Substantia nigra (tissue), 51 donors: ENCODE measurements at places on chromosomes 12 and 14.

- no peak for DNase-seq
These were observed 515.9 kb upstream of the TBX3 start for GRCh38 chr12:115199831-115200230.

DNA sequence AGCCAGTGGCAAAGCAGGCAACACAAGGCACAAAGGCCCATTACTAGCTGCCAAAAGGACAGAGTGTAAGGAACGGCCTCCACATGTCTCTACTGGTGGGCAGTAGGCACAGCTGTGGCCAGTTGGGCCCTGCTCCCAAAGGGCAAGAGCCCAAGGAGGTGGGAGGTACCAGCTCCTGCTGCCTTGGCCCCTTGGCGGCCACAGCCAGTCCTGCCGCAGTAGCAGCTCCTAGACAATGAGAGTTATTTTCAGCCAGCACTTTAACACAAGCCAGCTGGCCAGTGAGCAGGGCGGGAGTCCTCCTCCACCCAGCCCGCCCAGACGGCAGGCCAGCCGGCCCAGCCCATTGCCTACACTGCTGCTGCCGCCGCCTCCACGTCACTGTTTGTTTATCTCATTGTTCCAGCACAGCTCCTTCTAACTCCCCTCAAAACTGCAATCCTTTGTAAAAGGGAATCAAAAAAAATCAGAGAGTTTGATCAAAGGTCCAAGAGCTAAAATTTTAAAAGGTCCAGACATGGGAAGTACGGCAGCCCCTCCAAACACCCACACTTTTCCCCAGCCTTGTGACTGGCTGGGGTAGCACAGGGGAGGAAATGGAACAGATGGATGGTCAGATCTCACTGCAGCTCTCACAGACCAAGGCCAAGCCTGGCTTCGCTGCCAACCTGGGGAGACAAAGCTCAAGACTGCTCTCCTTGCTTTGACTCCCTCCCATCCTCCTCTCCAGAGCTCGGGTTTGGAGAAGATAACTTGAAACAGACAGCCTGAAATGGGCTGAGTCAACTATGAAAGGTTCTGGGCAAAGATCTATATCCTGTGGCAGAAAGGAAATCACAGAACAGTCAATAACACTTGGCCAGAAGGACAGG lies 33.5 kb downstream of the FMNL3 start:
- DNase-seq, result peak; percentile 96

GRCh38 chr14:75626396-75626795 lies 34.3 kb downstream of the ERG28 start:
- DNase-seq, result no peak

DNA sequence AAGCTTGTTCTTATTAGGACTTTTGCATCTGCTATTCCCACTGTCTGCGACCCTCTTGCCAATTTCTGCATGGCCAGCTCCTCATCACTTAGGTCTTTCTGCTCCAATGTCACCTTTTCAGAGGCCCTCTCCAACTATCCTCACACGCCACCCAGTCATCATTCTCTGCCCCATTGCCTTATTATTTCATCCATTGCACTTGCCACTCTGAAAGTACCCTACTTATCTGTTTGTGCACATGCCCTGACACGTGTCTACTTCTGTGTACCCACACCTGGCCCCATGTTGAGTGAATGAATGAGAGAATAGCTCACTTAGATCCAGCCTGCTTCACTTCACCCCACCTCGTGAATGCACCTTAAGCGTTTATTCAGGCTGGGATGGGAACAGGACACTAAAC lies 218.7 kb upstream of the TBX3 start:
- DNase-seq, result no peak

GRCh38 chr14:103688906-103689902 lies 26.0 kb downstream of the XRCC3 start:
- peak; percentile 44 for DNase-seq

DNA sequence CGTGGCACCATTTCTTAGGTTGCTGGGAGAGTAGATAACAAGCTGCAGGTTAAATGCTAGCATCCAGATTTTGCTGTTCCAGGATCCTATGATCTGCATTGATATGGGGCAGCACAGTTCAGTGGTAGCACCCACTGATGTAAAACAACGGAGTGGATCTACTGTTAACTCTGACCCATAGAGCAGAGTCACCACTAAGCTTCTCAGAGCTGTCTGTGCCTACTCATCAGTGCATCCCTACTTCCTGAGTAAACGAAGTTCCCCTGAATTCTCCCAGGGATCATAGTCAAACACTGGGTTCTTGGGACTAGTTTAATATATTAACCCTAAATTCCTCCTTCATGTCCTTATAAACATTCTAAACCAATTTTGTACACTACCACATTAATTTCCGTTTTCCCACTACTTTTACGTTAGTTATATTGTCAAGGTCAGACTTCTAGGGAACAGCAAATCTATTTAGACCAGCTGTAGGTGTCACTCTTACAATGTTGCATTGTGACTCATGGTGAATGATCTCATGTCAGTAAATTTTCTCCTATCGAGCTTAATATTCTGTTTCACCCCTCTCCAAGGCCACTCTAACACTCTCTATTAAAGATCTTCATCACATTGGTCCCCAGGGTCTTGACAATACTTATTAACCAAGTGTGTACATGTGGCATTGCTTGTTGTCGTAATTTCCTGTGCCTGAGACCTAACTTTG lies 10.3 kb downstream of the RERGL start:
- no peak for DNase-seq

DNA sequence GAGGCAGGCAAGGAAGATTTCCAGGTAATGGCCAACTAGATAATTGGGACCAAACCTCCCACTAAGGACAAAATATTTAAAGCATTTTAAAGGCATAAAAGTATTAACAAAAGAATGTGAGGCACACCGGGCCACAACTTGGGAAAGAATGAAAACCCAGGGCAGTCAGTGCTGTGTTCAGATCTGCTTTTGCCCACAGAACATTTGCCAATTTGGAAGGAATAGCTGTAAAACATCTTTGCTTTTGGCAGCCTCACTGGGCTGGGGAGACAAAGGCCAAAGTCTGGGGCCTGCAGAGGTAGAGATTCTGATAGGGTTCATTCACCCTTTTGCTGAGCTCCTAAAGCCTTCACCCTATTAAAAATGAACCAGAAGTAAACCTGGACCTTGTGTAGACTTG lies 82.3 kb downstream of the SYNE3 start:
- DNase-seq, result no peak

DNA sequence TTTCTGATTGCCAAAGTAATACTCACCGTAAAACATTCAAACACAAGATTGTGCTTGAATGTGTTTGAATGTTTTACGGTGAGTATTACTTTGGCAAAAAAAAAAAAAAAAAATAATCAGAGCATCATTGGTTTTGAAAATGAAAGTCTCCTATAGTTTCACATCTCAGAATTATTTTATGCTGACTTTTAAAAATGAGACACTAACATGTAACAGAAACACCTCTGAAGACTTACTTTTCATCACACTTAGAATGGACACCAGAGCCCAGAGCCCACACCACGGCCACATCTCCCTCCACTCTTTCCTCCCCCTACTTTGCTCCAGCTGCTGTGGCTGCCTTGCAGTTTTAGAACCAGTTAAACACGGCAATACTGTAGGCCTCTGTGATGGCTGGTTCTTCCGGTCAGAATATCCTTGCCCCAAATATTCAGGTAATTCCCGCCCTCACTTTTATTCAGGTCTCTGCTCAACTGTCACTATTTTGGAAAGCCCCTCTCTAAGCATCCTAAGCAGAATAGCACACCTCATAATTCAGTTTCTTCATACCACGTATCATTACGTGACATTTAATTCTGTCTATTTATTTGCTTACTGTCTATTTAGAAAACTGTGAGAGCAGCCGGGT lies 138.9 kb upstream of the MAX start:
- no peak for DNase-seq

GRCh38 chr12:114697243-114697716 lies 13.3 kb upstream of the TBX3 start:
- no peak for DNase-seq

GRCh38 chr12:90124914-90125313 lies 416.3 kb upstream of the ATP2B1 start:
- no peak for DNase-seq

DNA sequence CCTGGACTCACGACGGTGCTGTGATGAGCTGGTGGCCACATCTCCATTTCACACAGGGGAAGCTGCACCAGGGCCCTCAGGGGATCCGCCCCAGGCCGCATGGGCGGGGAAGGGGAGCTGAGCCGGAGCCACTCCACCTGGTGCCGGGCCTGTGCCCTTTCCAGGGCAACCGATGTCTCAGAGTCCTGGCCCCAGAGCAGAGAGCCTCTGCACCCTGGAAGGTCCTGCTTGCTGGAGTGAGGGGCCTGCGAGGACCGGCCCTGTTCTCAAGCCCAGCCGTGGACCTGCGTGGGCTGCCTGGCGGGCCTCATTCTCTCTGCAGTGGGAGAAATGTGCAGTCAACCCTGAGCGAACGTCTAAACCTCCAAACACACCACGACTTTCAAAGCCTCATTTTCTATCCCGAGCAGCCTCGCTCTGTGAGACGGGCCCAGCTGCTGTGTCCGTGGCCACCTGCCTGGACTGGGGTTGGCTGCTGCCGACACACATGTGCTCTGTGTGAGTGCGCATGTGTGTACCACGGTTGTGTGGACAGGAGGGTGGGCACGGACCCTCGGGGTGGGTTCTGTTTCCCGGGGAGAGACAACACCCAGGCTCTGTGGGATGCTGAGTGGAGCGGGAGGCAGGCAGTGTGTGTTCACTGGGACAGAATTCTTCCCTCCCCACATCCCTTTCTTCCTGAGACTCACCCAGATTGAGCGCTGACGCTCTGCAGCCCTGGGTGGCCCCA lies 163.5 kb downstream of the KIF26A start:
- DNase-seq, result no peak

DNA sequence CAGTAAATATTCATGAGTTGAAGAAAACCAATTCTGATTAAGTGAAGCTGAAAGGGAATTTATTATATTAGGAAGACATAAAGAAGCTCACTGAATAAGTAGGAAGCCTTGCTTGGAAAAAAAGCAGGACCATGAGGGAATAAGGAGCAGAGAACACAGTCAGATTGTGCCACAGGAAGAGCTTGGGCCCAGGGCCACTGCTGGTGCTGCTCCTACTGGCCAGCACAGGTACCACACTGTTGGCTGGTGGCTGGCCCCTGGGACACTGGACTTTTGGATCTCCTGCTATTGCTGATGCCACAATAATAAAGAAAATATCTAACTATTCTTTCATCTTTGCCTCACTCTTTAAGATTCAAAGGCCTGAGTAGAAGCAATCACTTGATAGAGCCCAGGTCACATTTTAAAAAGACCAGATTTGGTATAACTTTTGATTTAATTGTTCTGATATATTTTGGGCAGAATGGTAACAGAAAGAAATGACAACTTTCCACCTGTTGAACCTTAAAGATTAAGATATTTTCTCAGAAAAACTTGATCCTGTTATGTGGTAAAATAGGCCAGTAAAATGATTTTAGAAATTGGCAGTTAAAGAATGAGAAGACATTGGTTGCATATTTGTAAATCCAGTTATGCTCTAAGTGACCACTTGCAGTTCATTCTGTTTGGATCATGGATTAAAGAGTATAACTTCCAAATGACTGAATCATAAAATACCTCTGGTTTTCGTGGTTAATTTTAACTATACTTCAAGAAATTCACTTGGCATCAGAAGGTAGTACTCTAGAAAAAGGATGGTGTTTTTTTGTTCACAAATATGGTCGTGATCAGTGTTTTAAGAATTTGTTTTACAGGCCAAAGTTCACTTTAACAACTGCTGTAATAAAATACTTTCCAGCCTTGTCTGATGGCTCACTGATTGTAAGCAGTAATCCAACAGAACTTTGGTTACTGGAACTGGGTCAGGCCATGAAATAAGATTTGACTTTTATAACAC lies 68.3 kb downstream of the DERA start:
- DNase-seq, result no peak

DNA sequence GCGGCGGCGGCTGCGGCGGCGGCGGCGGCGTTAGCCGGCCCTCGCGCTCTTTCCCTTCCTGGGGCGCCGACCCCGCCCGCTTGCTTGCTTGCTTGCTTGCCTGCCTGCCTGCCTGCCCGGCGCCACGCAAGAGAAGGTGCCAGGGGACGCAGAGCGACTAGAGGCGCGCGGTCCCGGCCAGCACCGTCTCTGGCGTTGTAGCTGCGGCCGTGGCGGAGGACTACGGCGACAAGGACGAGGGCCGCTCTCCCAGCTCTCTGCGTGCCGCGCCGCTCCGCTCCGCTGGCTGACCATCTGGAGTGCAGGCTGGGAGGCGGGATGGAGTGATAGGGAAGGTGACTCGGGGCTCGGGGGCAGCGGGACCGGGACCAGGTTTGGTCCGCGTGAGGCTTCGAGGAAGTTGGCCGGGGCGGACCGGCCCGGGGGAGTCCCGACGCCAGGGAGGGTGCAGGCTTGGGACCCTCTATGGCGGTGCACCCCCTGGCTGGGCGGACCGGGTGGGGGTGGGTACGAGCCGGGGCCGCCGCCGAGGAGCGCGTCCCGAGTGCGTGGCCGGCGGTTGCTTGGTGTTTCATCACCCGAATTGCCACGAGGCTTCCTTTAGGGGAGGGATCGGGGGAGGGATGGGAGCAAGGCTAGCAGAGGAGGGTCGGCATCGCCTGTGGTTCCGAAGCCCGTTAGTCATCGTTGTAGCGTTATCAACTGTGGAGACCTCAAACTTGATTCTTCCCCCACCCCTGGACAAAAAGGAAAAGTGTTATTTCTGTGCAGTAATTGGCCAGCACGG lies 471 bp downstream of the XPOT start:
- DNase-seq, result no peak

DNA sequence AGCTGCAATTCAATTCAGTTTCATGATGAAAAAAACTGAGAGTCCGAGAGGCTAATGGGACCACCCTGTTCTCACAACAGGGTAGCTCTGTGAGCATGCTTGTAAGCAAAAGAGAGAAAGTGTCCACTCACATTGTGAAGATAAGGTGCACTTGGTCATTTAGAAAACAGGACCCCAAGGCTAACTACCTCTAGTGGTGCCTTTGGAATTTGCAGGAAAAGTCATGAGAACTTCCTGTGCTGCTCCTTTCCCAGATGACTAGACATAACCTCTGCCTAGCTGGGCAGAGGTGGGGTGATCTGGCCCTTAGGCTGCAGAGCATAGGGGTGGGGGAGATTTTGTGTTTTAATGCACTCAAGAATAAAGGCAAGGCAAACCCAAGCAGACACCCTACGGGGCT lies 118.9 kb downstream of the STAB2 start:
- DNase-seq, result no peak

DNA sequence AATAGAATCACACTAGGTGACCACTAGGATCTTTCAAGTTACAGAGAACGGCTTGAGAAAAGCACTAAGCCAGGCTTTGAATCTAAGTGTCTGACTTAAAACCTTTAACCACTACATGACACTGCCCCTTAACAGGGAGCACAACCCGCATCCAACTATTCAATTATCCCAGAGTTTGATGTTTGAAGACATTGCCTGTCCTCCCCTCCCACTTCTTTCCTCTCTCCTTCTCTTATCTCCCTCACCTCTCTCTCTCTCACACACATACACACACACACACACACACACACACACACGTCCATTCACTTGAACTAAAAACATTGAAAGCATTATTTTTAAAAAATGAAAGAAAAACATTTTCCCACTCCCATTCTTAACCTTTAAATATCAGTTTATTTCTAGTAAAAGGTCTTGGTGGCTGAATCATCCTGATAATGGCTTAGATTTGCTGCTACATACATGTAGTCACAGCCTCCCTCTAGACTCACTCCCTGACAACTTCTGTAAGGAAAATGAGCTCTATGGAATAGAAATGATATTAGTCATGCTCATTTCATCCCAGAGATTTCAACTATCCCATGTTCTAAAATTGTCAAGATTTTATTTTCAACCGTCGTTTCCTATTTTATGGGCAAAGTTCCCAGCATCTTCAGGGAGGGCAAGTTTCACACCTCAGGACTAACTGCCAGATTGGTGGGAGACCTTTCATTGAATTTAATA lies 53.5 kb upstream of the RAP1B start:
- no peak for DNase-seq

GRCh38 chr12:82874945-82875344 lies 188.2 kb downstream of the TMTC2 start:
- no peak for DNase-seq
